ENCODE measurements at places on chromosomes 3 and 15. TPM values are rescaled to one million over a fixed set of nuclear protein-coding genes. Genes with fewer than 3 reads are reported as not detected.

DNA sequence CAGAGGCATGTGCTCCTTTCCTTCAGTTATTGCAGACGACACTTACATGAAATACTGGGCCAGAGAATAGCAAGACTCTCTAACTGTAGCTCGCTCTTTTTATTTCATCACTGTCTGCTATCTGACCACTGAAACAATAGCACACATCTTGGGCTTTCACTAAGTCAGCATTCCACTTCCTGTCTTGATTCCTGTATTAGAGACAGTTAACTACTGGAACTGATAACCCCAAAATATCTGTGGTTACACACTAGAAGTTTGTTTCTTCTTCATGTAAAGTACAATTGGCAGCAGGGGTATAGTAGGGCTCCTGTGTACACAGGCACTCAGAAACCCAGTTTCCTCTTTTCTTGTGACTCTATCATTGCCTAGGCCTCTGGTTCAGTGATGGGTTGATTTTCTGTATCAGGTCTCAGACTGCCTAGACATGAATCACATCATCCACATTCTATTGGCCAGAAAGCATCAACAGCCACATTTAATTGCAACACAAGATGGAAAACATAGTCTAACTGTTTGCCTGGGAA is 230.2 kb upstream of the CD96 start:
- peak; percentile 9 for DNase-seq

- DNase-seq = no peak
These were observed 24.0 kb upstream of the AADAC start for GRCh38 chr3:151789853-151790463.

DNA sequence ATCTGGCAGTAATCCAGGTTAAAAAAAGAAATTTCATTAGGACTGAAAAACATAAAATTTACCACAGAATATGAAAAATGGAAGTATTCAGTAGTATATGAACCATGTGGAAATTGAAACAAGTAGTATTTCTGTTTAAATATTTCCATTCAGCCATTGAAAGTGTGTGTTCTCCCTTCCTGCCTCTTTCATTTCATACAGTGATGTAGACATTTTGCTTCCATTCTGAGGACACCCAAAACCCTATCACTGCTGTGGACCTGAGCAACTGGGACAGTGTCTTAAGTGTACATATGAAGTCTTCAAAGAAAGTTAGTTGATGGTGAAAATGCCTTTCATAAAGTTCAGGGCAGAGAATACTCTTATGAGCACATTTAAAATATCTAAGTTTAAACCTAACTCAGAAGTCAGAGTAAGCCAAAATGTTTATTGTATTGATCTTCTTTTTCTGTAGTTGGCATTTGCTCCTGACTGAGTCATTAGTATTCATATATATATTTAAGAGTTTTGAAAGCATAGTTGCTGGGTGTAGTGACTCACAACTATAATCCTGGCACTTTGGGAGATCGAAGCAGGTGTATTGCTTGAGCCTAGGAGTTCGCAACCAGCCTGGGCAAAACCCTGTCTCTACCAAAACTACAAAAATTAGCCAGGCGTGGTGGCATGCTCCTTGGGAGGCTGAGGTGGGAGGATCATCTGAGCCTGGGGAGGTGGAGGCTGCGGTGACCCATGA is 198.8 kb downstream of the KLHL25 start:
- DNase-seq = no peak

- no peak for DNase-seq
These were observed 24.1 kb downstream of the PRR20G start for GRCh38 chr3:127263586-127264231.

- peak; percentile 4 for DNase-seq
These were observed 944.7 kb downstream of the MCTP2 start for GRCh38 chr15:95175914-95176658.

Gene TGM4
- total RNA-seq = 0.10 TPM
